Stimulated activated CD4-positive, alpha-beta T cell treated with anti-CD3 and anti-CD28 coated beads, Interleukin-15, amount 100 ng/mL, for 1 hour (primary cell): ENCODE measurements at places on chromosomes 3 and 15.

GRCh38 chr15:96340598-96341512, 10.4 kb downstream of the NR2F2 start:
- DNase-seq: no peak

DNA sequence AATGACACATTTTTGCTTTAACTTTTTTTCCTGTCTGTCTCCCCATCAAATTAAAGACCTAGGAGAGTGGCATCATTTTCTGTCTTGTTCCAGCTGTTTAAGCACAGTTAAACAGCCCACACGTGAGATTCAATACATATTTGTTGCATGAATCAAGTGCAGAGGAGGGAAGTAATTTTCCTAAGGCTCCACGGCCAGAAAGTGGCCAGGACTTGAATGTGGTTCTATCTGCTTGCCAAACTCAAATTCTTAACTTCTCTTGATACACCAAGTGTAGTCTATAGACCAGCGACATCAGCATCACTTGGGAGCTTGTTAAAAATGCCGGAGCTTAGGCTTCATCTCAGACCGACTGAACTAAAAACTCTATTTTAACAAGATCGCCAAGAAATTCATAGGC, 724.8 kb upstream of the CFAP20DC start:
- DNase-seq: no peak

DNA sequence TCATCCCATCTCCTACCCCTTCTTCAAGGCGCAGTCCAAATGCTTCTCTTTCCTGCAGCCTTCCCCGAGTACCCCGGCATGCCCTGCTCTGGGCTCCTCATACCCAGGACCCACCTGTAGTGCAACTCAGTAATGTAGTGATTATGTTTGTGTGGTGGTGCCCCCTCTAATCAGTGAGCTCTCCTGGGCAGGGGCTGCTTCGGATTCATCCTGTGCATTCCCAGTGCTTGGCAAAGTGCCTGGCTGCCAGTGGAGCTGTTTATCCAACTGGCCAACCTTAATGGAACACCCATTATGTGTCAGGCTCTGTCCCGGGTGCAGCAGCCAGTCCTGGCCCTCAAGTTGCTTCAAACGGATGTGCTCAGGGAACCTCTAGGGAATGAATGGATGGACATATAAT, 174.4 kb upstream of the LINGO1 start:
- no peak for DNase-seq

DNA sequence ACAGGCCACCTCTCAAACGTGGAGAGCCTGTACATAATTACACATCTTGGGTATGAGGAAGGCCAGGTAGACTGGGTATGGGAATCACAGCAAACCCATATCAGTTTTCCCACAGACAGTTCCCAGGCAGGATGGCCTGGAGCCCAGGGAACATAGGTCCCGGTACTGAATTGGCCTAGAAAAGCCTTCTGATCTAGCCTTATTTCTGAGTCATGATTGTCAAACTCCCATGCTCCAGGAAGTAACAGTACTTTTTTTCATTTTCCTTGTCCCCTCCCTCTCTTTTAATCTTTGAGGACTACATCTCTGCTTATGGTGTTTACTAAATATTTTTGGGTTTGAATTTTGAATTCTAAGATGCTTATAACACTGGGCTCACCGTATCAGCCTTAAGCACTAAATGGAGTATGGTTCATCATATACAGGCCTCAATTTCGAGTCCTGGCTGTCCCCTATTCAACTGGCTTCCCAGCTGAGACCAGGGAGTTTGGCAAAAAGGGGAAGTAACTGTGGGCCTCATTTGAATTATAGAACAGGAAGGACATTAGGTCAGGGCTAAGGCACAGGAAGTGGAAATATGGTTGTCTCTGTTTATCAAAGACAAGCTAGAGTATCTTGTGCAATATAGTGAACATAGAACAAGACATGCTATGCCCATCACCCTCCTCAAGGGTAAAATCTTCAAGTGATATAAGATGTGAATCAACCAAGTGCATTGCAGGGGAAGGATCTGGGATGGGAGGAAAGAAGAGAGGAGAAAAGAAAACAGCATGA, 494.6 kb downstream of the NTRK3 start:
- no peak for DNase-seq

DNA sequence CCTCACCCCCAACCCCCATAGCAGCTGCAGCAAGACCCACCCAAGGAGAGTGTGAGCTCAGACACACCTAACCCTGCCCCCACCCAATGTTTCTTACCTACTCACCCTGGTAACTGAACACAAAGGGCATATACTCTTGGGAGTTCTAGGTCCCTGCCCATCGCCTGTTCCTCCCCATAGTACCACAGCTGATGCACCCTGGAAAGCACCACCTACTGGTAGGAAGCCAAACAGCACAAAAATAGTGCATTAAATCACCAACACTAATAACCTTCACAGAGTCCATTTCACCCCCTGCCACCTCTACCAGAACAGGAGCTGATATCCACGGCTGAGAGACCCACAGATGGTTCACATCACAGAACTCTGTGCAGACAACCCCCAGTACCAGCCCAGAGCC, 245.2 kb downstream of the EFHB start:
- no peak for DNase-seq

- no peak for DNase-seq
Observed at GRCh38 chr3:185172086-185173049, 19.5 kb upstream of the C3orf70 start.

DNA sequence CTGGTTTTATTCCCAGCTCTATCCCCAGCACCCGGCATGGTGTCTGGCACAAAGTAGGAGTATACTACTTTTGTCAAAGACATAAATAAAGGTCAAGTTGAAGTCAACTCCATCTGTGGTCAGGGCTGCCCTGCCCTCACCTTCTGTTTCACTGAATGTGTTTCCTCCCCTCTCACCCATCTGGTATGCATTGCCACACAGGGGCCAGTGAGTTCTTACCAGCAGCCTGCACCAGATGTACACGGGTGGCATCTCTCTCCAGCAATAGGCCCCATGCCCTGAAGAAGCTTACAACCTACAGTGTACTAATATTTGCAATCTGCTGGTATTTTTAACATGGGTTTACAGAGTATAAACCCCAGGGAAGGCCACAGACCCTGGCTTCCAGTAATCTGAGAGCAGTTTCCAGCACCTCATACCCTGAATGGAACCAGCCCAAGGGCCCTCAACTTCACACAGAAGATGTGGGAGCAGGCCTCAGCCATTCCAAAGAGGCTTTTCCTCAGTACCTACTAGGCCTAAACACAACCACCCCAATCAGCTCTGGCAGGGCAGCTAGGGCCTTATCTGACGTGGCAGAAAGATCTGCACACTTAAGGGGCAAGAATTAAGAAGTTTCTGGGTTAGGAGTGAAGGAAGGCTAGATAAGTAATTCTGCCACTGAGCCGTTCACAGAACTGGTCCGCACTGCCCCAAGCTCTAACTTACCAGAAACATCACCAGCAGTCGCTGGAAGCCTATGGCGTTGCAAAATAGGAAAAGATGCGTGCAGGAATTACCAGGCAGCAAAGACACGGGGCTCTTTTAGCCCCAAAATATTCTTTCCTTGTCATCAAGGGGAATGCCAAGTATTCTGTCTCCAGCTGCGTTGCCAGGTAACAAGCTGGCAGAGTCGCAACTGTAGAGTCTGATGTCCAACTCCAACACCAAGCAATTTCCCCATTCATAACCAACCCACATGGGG, 2.1 kb downstream of the IDH2 start:
- no peak for DNase-seq

DNA sequence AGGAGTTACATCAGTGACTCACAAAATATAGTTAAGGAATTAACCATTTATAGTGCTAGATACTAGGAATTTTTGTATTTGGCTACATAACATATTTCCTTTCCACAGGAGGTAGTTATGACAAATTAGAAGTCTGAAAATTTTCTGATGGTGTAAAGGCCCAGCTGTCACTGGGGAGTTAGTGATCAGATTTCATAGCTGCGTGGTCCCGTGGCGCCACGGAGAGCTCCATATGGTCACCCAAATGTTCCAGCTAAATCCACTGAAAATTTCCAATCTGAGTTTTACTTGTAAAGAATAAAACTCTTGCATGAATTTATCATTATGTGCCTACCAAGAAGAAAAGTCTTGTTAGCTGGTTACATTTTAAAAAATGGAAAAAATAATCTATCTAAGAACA, 368.9 kb upstream of the PLSCR5 start:
- DNase-seq: no peak

DNA sequence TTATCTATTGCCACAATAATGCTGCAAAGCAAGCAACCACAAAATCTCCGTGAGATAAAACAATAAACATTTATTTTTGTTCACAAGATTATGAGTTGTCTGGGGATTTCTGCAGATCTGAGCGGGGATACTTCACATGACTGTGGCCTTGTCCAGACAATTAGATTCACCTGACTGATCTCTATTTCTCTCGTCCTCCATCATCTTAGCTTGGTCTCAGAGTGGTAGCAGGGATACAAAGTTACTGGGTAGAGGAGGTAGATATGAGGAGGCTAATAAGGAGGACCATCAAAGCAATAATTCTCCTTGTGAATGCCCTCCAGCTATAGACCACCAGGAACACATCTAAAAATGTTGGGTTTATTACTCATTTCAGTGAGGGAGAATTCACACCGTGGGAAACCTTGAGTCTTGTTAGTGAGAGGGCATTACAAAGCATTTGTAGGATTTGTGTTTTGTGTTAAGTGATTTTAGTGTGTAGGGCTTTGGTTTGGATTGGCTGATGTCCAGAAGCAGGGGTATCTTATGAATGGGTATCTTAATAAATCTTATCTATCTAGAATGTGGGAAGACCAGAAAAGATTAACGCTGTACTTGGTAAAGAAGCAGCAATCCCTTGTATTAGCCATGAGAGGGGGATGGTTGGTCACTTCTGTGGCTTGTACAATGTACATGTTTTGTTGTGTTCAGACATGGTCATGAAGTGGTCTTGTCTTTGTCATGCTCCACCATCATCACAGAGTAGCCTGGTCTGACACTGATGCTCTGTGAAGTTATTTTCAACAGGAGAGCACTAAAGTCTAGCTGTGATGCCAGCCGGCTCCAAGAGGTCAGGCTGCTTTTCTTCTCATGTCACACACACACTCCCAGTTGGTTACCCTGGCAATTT, 287.6 kb upstream of the STT3B start:
- DNase-seq: no peak
